Fibroblast of mammary gland (primary cell): ENCODE measurements at places on chromosomes 11 and 22.

DNA sequence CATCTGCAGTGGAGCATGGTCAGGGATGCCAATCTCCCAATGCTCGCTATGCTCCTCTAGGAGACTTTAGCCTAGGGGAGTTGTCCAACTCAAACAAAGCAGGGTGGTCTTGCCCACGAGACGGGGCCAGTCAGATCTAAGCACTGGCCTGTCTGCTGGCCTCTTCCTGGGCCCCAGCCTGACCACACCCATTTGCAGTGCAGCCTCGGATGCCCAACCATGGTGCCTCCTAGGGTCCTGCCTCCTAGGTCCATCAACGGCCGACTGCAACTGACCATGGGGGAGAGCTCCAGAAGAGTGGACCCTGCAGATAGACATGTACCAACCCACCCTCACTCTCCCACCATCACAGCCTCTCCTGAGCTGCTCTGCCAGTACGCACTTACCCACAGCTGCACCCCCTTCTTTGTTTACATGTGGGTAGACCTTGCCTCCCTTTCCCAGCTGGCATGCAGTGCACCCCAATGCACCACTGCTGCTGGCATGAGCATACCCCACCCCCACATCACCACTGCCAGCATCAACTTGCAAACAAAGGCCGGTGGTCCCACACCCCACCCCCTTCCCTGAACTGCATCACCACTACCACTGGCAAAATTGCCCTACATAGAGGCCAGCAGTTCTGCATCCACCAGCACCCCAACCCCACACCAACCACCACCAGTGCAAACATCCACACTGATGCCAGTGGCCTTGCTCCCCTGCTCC, 27.6 kb upstream of the ARL14EP start:
- no peak for DNase-seq

DNA sequence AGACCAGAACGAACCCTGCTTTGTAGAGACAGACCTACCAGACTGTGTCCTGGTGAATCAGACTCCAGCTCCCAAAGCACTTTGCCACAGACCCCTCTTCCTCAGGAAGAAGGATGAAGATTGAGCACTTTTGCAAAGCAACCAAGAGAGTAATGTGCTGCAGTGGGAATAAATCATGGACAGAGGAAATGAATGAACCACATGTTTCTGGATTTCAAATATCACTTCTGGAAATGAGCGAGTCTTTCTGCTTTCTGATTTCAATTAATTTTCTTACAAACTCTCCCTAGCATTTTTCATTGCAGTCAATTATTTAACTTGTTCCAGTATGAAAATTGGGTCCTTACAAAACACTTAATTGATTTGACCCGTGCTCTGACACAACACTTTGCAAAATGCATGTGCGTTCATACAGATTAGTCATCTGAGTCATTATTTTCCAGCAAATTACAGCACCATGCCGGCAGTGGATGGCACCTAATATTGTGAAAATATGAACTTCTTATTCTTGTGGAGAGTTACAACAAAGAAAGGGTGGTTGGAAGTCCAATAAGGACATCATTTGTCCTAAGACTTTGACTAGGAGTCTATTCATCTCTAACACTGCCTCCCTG, 315.9 kb upstream of the CCDC90B start:
- peak; percentile 19 for DNase-seq

DNA sequence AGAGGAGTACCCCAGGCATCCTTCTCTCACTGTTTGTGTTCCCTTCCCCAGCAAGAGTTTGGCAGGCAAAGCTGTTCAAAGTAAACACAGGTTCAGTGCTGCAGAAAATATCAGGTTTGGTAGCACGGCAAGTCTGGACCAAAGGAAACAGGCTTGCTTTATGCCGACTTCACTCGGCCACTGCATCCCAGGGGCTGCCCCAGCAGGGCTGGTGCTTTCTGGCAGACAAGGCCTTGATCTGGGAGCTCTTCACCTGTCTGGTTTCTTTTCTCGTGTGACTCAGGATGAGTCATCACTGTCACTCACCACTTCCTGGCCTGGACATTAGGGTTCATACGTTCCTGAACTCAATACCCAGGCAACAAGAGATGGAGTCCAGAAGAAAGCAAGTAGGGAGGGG, 52.6 kb upstream of the NAV2 start:
- DNase-seq = peak; percentile 83

GRCh38 chr22:31954535-31955523, 10.5 kb downstream of the YWHAH start:
- peak; percentile 77 for DNase-seq

- no peak for DNase-seq
Measured at GRCh38 chr22:23070418-23071229, at the start of gene GNAZ. GNAZ (plus strand) TSS chr22:23070519; CDS start chr22:23095696, 25,177 bp downstream.

GRCh38 chr11:99634581-99634980, 613.8 kb downstream of the CNTN5 start:
- DNase-seq = no peak

DNA sequence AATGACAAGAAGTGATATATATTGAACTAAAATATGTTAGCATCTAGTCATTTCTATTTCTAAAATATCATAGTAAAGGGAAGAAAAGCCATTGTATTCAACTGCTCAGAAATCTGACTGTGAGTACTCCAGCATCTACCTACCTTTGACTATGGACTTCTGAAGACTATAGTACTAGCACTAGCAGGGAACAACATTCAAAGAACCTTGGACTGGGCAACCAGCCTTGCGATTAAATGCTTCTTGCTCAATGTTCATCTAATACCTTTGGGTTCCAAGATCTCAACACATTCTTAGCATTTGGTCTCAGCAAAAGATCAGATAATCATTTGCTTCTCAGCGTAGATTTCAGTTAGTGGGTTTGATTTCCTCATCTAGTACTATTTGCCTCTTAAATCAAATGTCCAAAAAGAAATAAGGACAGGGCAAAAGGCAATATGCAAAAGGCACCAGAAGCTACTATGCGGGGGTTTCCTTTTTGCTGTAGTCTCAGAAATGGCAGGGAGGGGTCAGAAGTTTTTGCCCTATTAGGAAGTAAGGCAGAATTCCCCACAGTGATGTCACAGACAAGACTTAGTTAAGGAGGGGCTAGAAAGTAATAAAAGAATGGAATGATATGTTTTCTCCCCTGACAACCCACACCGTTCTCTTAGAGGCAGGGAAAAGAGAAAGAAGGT, 80.6 kb downstream of the GAB2 start:
- DNase-seq = no peak

DNA sequence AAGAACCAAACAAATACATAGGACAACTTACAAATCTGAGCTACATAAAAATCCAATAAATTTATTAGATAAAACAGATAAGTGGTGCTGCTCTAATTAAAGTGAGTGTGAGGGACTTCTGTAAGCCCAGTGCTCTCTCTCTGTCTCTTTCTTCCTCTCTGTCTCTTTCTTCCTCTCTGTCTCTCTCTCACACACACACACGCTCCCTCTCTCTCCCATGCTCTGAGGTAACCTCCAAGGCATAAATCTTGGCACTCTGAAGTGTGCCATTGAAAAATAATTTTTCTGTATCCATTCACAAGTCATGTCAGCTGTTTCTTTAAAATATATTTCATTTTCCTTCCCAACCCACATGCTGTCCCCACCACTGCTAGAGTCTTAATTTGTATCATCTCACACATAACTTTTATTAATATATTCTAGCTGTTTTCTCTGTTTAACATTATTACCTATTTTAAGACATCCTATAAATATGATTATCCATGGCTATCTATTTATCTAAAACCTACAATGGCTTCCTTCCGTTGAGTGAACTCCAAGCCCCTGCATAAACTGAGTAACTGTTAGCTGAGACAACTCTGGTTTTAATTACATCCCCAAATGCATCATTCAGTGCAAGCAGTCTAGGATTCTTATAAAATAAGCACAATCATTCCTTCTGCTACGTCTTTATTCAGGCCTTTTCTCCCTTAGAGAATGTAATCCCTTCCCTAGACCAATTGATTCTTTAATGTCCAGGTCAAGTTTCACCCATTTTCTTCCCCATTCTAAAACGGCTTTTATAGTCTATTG, 57.4 kb upstream of the SLC5A12 start:
- DNase-seq = peak; percentile 30

DNA sequence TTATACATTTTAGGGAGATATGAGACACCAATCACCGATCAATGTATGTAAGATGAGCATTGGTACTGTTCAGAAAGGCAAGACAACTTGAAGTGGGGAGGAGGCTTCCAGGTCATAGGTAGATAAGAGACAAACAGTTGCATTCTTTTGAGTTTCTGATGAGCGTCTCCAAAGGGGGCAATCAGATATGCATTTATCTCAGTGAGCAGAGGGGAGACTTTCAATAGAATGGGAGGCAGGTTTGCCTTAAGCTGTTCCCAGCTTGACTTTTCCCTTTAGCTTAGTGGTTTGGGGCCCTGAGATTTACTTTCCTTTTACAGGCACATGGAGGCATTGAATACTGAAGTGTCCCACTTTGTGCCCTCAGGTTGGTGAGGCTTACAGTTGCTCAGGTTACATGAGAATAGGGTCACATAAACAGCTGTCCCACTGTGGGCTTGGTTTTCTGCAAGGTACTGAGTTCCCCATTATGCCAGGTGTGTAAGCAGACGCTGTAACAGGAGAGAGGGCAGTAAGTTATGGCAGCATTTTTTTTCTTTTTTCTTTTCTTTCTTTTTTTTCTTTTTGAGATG, 129.8 kb upstream of the SERPIND1 start:
- no peak for DNase-seq

- DNase-seq = no peak
Measured at GRCh38 chr22:43326331-43327156, 16.6 kb downstream of the SCUBE1 start.

DNA sequence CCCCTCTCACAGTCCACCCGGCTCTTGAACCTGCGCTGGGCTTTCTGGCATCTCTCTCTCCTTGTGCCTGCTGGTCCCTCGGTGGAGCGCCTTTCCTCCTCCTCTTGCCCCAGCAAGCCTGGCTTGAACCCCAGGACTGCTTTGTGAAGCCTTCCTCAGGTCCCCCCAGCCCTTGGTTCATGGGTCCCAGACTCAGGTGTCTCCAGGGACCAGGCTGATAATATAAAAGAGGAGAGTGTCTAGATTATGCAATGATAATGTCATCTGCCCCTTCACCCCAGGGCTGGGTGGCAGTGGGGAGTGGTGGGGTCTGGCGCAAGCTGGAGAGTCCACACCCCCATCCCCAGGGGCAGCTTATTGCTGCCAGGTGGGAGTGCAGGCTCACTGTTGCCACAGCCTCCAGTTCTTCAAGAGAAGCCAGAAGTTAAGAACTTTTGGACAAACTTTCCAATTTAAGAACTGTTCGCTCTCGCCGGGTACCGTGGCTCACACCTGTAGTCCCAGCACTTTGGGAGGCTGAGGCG, 36.6 kb upstream of the PARVG start:
- no peak for DNase-seq

- no peak for DNase-seq
Measured at GRCh38 chr11:44671234-44671633, 55.5 kb upstream of the TSPAN18 start.

GRCh38 chr22:36419177-36419911, 31.6 kb upstream of the MYH9 start:
- DNase-seq = peak; percentile 84

- DNase-seq = no peak
Measured at GRCh38 chr22:38035530-38035885, 21.7 kb upstream of the PICK1 start.

GRCh38 chr11:125093502-125093901, 17.9 kb downstream of the TMEM218 start:
- no peak for DNase-seq

GRCh38 chr22:22925146-22925804, 37.7 kb downstream of the IGLL5 start:
- DNase-seq = no peak

DNA sequence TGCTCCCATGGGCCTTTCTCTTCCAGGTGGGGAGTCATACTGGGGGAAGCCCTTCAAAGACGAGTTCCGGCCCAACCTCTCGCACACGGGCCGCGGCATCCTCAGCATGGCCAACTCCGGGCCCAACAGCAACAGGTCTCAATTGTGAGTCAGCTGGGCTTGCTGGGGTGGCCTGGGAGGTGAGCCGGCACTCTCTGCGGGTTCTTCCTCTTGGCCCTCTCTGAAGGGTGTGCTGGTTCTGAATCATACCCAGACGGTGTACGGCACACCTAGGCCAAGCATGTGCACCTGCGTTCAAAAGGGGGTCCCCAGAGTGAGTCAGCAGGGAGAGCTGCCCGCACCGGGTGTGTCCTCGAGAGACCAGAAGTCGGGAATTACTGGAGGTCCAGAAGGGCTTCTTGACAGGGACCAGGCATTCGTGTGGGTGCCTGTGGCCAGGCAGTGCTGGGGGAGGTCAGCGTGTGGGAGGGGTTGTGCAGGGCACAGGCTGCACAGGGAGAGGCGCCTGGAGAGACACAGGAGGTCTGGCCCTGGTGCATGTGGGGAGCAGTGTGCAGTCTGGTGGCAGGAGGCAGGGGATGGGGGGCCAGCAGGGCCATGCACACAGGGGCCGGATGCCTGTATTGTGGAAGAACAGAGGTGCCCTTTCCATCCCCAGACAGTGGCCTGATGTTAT, 23.0 kb downstream of the PPIL2 start:
- DNase-seq = no peak

- no peak for DNase-seq
Measured at GRCh38 chr11:114801773-114802172, 123.4 kb downstream of the NXPE2 start.

DNA sequence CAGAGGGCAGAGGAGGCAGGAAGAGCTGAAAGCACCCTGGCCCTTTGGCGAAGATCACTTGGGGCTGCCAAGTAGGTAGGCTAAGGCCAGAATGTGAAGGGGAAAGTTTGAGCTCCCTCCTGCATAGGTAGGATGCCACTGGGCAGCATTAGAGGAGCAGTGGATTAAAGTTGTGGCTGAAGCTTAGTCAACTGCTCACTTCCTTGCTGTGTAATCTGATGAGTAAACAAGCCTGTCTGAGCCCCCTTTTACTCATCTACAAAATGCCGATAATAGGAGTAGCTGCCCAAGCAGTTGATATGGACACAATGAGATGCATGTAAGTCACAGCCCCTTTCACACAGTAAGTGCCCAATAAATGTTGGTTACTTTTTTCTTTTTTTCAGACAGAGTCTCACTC, 216.4 kb downstream of the MN1 start:
- DNase-seq = peak; percentile 10

- DNase-seq = peak; percentile 80
Measured at GRCh38 chr11:88174709-88175568, at the start of gene RAB38. RAB38 (minus strand) TSS chr11:88175443; CDS start chr11:88175384, 59 bp downstream.

- DNase-seq = peak; percentile 28
Measured at GRCh38 chr11:127651175-127651887, 650.8 kb upstream of the KIRREL3 start.

GRCh38 chr11:73193251-73194033, 24.6 kb upstream of the P2RY2 start:
- DNase-seq = no peak
